ENCODE measurements at places on chromosomes 4 and X.
A peak's percentile ranks its signal among the peaks of the same experiment; 100 is the strongest.

DNA sequence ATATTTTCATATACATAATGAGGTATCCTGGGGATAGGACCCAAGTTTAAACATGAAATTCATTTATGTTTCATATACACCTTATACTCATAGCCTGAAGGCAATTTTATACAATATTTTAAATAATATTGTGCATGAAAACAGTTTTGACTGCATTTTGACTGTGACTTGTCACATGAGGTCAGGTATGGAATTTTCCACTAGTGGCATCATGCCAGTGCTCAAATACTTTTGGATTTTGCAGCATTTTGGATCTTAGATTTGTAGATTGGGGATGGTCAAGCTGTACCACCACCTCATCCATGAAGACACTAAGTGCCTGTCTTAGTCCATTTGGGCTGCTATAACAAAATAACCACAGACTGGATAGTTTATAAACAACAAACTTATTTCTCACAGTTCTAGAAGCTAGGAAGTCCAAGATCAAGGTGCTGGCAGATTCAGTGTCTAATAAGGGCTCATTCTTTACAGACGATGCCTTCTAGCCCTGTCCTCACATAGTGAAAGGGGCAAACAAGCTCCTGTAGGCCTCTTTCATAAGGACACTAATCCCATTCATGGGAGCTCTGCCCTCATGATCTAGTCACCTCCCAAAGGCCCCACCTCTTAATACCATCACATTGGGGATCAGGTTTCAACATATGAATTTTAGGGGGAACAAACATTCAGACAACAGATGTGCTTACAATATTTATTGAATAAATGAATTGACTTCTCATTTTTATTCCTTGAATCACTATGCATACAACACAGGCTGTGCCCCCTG lies 9.4 kb downstream of the NUDT6 start:
- no peak for DNase-seq

DNA sequence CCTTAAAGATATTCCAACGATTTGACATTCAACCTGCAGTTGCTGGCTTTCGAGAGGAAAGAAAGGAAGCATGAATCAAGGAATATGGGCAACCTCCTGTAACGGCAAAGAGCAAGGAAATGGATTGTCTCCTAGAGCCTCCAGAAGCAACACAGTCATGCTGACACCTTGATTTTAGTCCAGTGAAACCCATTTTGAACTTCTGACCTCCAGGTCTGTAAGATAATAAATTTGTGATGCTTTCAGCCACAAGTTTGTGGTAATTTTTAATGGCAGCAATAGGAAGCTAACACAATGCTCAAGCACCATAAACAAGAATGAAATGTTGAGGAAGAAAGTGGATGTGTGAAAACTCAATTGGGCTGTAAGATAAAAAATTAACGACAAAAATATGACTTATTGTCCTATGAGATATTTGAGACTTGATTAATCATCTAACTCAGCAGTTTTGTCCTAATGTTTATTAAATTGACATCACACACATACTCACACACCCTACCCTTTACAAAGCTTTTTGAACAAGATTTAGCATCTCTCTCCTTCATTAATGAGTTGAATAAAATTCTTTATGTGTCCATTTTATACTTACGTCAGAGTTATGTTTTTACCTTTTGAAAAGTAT lies 857.2 kb upstream of the INTU start:
- DNase-seq = no peak

- DNase-seq = no peak
Measured at GRCh38 chr4:123994917-123995316, 598.3 kb downstream of the SPRY1 start.

GRCh38 chr4:15479089-15479912 lies 9.6 kb downstream of the CC2D2A start:
- DNase-seq = peak; percentile 89

DNA sequence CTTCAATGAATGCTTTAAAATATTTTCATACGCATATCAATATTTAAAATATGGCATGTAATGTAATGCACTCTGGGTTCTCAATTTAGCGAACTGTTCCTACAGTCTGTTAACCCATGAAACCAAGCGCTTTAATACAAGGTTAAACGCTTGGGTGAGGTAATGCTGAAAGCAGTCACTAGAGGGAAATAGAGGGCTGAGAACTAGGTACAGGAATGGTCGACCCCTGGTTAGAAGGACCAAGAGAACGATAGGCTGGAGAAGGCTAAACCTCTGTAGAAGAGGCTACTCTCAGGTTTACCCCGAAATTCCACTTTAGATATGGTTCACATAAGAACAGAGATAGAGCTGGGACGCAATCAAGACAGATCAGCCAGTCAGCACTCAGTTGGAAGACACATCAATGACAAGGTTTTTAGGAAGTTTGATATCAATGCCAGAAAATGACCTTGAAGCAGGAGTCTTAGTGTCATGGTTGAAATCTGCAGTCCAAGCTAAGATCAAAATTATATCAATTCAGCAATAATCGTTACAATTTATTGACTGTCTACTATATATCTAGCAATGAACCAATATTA lies 26.9 kb downstream of the ARSJ start:
- no peak for DNase-seq

GRCh38 chrX:85907316-85907715 lies 140.0 kb downstream of the CHM start:
- no peak for DNase-seq

- no peak for DNase-seq
Measured at GRCh38 chrX:39427906-39428305, 626.6 kb downstream of the MID1IP1 start.

- DNase-seq = no peak
Measured at GRCh38 chrX:124343016-124343415, 3.3 kb upstream of the SH2D1A start.

DNA sequence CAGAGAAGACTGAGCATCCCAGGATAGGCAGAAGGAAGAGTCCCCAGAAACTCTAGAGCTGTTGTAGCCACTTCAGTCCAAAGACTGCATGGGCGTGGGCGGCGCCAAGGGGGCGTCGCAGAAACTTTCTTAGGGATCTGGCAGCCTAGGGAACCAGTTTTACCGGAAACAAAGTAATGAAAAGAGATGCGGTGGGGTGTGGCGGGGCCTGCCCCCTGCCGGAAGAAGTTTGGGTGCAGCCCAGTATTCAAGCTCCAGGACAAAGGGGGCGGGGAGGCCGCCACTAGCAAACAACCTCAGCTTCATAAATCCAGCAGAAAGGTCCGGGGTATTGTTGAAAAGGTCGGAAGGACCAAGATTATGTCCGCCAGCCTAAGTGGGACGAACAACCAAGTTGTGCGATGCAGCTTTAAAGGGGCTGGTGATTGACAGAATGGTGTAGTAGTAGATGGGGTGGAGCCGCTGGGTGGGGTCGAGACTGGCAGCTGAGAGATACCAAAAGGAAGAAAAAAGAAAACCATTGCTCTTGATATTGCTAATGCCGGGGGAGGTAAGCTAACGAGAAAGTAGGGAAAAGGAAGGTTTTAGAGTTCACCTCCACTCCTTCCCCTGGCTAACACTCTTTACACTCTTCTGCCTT lies 190.5 kb downstream of the RRAGB start:
- peak; percentile 61 for DNase-seq

GRCh38 chrX:68939868-68940267 lies 111.0 kb downstream of the EFNB1 start:
- no peak for DNase-seq

DNA sequence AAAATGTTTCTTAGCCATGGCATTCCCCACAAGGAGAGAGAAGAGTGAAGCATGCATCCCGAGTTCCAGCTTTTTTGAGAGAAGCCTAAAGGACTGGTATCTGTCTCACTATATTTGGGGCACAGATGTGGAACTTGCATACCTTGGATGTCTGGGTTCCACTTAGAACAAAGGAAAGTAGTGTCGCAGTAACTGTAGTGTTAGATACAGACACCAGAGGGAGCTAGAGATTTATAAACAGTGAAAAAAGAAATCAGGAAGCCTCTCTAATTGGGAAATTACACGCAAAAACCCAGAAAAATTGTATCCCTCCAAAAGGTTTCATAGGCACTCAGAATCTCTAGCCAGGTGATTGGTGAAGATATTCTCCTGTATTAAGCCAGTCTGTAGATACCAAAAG lies 34.4 kb downstream of the AGTR2 start:
- DNase-seq = no peak

DNA sequence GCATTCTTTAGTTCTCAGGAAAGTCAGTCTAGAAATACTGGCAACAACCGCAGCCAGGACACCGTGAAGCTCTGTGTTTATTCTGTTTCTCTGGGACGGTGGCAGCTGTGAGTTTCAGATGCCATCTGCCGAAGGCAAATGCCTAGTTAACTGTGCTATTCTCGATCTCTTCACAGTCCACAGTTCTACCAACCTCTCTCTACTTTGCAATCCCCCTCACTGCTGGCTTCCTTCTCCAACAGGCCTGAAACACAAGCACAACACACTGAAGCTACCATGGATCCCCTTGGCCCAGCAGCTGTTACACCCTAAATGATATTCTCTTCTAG lies 118.8 kb downstream of the ZNF827 start:
- DNase-seq = peak; percentile 47

DNA sequence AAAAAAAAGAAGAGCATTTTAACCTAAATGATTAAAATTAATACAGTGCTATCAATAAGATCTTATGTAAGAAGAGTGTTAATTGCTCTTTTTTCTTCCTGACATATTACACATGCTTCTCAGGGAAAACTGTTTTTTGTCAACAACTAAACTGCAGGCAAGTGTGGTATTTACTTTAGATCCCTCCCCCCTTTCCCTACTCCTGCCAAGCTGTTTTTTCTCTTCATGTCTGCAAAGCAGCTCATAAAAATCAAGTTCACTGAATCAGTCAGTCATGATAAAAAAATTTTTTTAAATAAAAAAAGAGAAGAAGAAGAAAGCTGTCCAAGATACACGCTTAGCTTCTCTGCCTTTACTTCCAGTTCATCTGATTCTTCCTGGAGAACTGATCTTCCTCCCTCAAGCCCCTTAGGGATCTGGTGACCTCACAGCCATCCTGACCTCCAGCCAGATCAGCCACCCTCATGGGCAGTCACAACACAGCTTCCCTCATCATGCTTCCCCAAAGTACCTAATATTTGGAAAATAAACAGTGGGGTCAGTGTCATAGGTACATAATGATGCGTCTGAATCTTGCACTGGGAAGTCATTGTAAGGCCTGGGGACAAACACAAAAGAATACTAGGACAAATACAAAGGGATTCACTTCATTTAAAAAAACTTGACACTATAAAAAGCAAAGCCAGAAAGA lies 87.0 kb downstream of the ZNF827 start:
- no peak for DNase-seq

DNA sequence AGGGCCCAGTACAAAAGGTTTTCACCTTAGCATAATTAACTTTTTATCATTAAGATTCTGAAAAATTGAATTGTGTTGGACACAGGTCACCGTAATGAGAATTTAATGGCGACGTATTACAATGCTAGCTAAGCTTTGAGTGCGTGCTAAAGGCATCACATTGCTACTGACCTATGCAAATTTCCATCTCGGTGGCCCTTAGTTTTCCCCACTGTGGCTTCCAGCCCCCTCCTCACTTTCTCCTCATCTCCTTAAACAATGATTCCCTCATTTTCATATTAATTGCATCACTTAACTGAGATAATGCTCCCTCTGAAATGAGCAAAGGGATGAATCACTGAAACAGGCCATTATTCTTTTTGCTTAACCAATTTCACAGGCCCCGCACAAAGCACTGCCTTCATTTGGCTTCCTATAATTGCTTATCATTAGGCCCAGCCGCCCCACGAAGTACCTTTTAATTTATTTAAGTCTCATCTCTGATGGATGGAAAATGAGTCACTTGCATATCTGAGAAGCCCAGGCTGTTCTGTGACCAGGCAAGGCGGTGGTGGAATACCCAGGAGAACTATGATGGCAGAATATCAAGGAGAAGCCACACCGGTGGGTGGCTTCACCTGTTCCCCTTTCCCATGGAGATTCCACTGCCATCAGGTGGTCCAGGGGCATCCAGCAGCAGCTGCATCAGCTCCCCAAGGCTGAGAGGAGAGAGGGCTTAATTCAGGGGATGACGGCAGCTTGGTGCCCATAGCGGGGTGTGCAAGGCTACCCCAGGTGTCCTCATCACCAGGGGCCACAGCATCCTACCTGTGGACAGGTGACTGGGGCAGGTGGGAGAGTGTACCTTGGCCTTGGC lies 223.8 kb upstream of the BOD1L1 start:
- no peak for DNase-seq

DNA sequence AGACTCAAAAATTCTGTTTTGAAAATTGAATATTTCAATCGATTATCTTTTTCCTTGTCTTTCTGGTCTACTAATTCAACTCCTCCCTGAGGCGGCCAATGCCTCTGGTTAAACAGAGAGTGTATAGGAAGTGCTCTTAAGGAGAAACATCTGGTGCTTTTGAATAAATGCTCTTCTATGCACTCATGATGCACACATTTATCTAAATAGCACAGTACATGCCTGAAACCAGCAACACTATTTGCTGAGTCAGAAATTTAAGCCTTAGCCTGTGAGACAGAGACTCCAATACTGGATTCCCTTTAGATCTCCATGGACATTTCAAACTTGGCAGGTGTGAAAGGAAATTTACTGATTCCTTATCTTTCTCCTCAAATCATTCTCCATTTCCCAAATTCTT lies 118.6 kb downstream of the SLIT2 start:
- no peak for DNase-seq

DNA sequence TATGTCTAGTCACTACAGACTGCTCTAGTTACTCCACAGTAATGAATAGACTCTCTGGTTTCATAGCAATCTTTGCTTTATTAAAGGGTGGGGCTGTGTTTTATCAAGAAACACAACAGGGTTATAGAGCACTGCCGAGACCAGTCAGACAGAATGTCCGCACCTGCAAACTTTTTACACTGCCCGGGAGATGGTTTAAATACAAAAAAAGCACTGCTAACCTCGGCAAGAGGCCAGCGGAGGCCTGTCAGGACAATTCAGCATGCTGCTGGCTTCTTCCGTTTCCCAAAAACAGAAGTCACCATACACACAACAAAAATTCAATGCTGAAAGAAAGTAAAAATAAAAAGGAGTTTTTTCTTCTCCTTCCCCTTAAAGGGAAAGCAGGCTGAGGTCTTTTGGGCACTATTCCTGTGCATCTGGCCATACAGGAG lies 67.4 kb downstream of the IRF2 start:
- DNase-seq = no peak

DNA sequence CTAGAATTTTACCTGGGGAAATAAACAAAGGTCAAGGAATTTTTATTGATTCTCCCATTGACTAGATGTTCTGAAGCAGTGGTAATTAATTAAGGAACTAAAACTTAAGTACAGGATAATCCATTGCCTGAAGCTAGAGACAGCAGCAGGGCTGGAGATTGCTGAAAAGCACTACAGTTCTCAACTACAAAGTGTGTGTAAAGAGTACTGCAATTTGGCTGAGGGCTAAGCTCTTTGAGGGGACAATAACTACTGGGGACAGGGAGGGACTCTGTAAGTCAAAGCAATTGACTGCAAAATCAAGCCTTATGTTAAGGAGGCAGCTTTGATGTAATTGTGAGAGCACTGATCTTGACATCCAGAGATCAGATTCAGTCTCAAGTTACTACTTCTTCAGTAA lies 260.4 kb downstream of the GALNTL6 start:
- no peak for DNase-seq

- DNase-seq = no peak
Measured at GRCh38 chrX:139026811-139027210, 315.3 kb upstream of the FGF13 start.

- no peak for DNase-seq
Measured at GRCh38 chr4:146661367-146661766, 22.7 kb downstream of the POU4F2 start.

- no peak for DNase-seq
Measured at GRCh38 chr4:122652379-122652778, 31.5 kb upstream of the IL21 start.

GRCh38 chrX:7134981-7135380 lies 12.5 kb upstream of the STS start:
- no peak for DNase-seq

GRCh38 chrX:7083468-7084396 lies 63.8 kb upstream of the STS start:
- peak; percentile 34 for DNase-seq

Data from left hindlimb (tissue), 1 donor.